ENCODE measurements at places on chromosomes 7 and 10.

DNA sequence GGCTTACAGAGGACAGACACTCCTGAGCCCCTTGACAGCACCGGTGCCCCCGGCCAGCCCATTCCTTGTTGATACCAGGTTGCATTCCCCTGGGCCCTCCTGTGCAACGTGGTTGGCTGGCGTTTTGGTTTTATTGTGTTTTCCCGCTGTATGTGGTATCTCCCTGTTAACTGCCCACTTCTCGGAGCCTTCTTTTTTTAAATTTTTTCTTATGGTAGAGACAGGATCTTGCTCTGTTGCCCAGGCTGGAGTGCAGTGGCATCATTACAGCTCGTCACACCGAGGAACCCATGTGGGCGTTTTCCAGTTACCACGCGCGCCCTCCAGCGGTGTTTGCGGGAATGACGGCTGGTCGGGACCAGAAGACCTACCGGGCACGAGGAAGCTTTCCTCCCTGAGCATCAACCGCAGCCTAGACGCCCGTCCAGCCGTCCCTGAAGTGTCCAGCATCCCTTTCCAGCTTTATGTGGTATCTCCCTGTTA, 16.9 kb upstream of the ZFAND2A start:
- DNase-seq: peak; percentile 84

- no peak for DNase-seq
These were observed 12.7 kb downstream of the IKZF5 start for GRCh38 chr10:122995936-122996335.

DNA sequence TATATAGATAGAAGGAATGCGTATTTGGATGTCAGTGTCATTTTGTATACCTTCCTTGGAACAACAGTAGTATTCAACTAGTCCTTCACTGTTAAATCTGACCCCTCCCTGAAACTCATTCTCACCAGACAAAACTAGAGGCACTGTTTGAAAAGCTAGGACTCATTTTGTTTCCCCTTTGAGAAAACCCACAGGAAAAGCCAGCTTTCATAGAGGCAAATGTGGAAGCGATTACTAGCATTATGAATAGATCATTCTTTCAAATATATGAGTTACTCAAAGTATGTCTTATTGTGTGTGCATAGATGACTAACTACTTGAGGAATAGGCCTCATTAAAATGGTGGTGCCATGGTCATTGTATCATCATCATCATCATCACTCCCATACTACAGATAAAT, 1.9 kb upstream of the ASB15 start:
- no peak for DNase-seq

- no peak for DNase-seq
These were observed 655.9 kb upstream of the IGFBP3 start for GRCh38 chr7:46576950-46577349.

GRCh38 chr10:132458586-132459300, 61.7 kb downstream of the PWWP2B start:
- DNase-seq: peak; percentile 86
